ENCODE measurements at places on chromosomes 13 and 19. TPM values are rescaled to one million over a fixed set of nuclear protein-coding genes. Genes with fewer than 3 reads are reported as not detected.

The PLK5 gene
- not detected for total RNA-seq

The UHRF1 gene
- 0.97 TPM for total RNA-seq

The LILRA2 gene
- total RNA-seq, result 4.0 TPM

The GRIK5 gene
- total RNA-seq, result 13.8 TPM

The ZFP30 gene
- 8.8 TPM for total RNA-seq

The ARRDC2 gene
- total RNA-seq, result 14.2 TPM

The CLEC11A gene
- 10.1 TPM for total RNA-seq

The SPINT2 gene
- total RNA-seq, result 13.9 TPM

The OR7D4 gene
- total RNA-seq, result not detected

The VPS36 gene
- 32.6 TPM for total RNA-seq

The B3GNT8 gene
- total RNA-seq, result 2.0 TPM

The ZNF565 gene
- 5.0 TPM for total RNA-seq

The WDR87 gene
- total RNA-seq, result not detected

The CALR3 gene
- not detected for total RNA-seq

The CEACAM3 gene
- 0.59 TPM for total RNA-seq

The CGB3 gene
- not detected for total RNA-seq

The C2CD4C gene
- total RNA-seq, result 0.62 TPM

The CDC42EP5 gene
- 22.5 TPM for total RNA-seq

The RAB3A gene
- 25.1 TPM for total RNA-seq

The NXNL1 gene
- total RNA-seq, result not detected

The CD70 gene
- total RNA-seq, result not detected

The ATP4A gene
- total RNA-seq, result not detected

The PPM1N gene
- total RNA-seq, result 0.96 TPM

The EID2B gene
- 4.3 TPM for total RNA-seq

The SMIM44 gene
- not detected for total RNA-seq

The HCN2 gene
- total RNA-seq, result 15.8 TPM

The ZIK1 gene
- 5.8 TPM for total RNA-seq

The DPRX gene
- total RNA-seq, result not detected

The SIGLEC12 gene
- total RNA-seq, result 0.36 TPM

The NLRP12 gene
- 0.60 TPM for total RNA-seq

The WDR88 gene
- total RNA-seq, result not detected

The CEACAM8 gene
- total RNA-seq, result not detected

The MEDAG gene
- total RNA-seq, result 7.7 TPM

The PRX gene
- 7.1 TPM for total RNA-seq

The KLHL1 gene
- not detected for total RNA-seq

The KLK11 gene
- total RNA-seq, result 0.50 TPM

The GNG7 gene
- 42.9 TPM for total RNA-seq

The OR7A10 gene
- total RNA-seq, result not detected

The ZNF569 gene
- 7.9 TPM for total RNA-seq

The HSPB6 gene
- 107 TPM for total RNA-seq

The TDRD3 gene
- 40.8 TPM for total RNA-seq

The CNFN gene
- 0.91 TPM for total RNA-seq

The COLGALT1 gene
- total RNA-seq, result 25.1 TPM

The SLC25A42 gene
- 13.4 TPM for total RNA-seq

The CEACAM7 gene
- total RNA-seq, result not detected

The POU2F2 gene
- total RNA-seq, result 1.4 TPM

The COMP gene
- total RNA-seq, result 13.7 TPM

The ZNF208 gene
- 51.9 TPM for total RNA-seq

The TMEM255B gene
- total RNA-seq, result 8.8 TPM

The HSD17B14 gene
- 4.9 TPM for total RNA-seq

The NPAS1 gene
- 0.45 TPM for total RNA-seq

The NLRP7 gene
- not detected for total RNA-seq

The MYCBP2 gene
- total RNA-seq, result 70.8 TPM

The KASH5 gene
- not detected for total RNA-seq

The CD37 gene
- total RNA-seq, result 8.0 TPM

The KIR2DL3 gene
- not detected for total RNA-seq

All from right cardiac atrium (tissue), 5 donors.